IPS-NIHi11 (cell line): ENCODE measurements at places on chromosomes 11 and 22.
A peak's percentile ranks its signal among the peaks of the same experiment; 100 is the strongest.

DNA sequence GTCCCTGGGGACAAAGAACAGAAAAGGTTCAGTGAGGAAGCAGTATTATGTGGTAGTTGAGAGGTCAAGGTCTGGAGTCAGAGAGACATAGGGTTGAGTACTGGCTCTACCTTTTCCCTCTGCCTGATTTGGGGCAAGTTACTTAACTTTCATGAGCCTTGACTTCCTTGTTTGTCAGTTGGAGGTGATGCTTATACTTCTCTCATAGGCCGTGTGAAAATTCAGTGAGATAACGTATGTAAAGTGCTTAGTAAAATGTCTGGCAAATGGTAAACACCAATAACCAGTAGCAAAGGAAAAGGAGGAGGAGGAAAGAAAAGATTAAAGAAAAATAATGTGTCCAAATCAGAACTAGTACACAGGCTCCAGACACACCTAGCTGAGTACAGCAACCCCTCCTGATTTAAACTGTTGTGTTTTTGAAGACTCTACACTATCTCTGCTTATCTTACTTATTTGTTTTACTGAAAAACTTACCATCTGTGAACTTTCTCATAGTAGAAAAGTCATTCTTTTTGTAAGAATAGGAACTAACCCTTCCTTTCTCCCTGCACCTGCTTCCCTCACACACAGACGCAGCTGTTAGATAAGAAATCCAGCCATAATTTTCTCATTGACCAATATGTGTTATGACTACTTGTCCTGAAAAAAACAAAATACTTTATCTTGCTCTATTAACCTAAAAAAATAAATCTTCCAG, 126.9 kb downstream of the CD44 start:
- DNase-seq, result no peak

- no peak for DNase-seq
Observed at GRCh38 chr11:71387784-71388636, 60.2 kb downstream of the DHCR7 start.

DNA sequence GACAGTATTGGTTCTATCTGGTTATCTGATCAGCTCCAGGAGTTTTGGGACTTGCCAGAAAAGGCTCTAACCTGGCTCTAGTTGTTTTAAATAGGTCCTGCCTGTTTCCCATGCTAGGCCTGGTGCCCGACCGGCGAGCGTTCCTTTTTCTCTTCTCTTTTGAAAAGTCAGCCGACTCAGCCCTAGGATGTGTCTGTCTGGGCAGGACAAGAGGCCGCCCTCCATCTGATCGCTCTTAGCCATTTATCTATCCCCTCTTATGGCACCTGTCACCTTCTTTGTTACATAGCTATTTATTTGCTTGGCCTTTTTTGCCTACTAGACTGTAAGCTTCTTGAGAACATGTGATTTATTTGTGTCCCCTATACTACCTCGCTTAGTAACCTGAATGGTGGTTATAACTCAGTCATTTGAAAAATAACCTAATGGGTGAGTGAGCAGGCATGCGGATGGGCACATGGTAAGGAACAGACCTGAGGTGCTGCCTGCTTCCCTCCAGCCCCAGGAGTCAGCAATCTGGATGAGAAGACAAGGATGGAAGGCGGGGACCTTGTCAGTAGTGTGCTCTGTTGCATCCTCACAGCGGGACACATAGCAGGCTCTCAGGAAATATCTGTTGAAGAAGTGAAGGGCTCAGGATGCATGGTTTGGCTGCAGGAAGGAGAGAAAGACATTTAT, 108.4 kb downstream of the ZBTB16 start:
- DNase-seq, result no peak

- DNase-seq, result no peak
Observed at GRCh38 chr11:9688716-9689511, 25.0 kb downstream of the SWAP70 start.

GRCh38 chr22:25472382-25472781, 92.1 kb upstream of the GRK3 start:
- no peak for DNase-seq

- no peak for DNase-seq
Observed at GRCh38 chr11:117181586-117182550, 3.3 kb downstream of the SIDT2 start.

DNA sequence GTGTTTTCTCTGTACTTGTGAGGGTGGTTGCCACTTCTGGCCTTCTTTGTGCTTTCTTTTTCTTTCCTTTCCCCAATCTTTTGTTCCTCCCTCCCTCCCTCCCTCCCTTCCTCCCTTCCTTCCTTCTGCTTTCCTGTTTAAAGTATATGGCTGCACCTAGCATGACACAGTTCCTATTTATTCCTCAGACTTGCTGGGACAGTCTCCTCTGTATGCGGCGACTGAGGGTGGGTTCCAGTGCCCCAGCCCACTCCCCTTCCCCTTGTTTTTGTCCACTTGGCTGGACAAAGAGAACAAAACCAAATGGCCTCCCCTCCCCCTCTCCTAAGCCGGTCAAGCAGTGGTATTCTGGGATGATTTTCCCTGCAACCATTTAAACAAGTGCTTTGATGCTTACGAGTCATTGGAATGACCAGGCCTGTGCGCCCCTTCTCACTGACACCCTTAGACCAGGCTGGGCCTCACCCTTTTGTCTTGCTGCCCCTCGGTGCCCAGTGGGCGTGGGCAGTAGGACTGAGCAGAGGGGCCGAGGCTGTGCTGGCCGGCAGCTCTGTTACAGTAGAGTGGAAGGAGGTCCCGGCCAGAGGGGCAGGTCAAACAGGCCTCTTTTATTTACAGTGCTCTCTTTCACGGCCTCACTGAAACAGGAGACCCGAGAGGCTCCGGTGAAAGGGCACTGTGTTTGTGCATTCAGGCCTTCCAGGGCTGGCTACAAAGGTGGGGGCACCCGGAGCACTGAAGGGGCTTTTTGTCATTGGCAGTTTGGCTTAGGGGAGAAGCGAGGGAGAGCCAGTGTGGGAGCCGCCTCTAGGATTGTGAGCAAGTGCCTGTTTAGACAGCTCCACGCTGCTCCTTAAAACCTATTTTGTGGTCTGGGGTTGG, 32.2 kb downstream of the ZBTB16 start:
- DNase-seq, result peak; percentile 46

DNA sequence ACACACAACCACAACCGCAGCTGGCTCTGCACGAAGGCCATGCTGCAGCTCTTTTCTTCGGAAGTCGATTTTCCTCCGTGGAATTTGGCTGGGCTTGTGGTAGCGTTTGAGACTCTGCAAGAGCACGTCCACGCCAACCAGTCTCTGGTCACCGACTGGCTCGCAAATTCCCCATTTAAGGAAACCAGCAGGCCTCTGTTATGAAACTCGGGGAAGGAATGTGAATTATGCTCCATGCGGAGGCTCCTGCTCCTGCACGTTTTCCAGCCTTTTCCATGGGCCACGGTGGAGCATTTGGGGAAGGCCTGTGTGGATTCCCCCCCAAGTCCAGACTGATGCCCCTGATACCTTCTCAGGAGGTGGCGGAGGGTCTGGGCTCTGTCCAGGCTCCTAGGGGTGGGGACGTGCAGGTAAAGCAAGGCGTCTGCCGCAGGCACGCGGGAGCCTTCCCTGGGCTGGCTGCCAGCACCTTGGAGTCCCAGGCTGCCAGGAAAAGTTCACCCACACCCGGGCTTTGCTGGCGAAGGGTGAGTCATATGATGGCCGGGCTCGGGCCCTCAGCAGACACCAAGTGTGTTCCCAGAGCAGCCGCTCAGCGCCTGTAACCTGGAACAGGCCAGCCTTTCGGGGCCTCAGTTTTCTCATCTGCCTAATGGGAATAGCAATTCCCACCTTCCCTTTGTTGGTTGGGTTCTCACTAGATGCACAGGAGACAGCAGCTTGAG, 41.9 kb downstream of the LRP5 start:
- DNase-seq, result peak; percentile 74

DNA sequence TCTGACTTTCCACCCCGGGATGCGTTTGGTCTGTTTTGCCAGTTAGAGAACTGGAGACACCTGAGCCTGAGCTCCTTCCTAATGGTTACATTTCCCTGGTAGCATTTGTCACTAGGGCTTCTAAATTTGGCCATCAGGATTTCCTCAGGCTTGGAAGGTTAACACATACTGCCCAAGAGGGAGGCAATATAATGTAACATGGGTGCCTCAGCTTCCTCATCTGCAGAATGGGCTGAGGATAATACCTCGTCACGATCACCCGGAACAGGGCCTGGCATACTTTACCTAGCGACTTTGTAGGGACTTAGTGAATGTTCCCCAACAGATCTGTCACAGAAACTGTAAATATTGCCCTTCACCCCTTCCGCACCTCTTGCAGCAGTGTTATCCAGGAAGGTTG, 11.3 kb downstream of the IL17RA start:
- no peak for DNase-seq

DNA sequence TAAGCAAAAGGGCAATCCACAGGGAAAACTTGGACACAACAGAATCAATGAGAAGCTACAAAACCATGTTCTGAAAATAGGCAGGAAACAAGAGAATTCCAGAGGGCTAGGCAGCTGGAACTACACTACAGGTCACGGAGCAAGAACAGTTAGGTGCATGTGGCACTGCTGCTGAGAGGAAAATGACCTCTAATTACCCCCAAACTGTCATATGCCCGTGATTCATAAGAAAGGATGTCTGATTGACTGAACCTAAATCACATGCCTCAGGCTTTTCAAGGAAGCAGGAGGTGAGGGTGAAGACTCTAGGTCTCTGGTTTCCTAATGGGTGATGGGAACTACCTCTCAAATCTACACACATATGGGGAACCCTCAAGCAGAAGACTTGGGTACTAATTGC, 17.9 kb upstream of the RRAS2 start:
- DNase-seq, result no peak

DNA sequence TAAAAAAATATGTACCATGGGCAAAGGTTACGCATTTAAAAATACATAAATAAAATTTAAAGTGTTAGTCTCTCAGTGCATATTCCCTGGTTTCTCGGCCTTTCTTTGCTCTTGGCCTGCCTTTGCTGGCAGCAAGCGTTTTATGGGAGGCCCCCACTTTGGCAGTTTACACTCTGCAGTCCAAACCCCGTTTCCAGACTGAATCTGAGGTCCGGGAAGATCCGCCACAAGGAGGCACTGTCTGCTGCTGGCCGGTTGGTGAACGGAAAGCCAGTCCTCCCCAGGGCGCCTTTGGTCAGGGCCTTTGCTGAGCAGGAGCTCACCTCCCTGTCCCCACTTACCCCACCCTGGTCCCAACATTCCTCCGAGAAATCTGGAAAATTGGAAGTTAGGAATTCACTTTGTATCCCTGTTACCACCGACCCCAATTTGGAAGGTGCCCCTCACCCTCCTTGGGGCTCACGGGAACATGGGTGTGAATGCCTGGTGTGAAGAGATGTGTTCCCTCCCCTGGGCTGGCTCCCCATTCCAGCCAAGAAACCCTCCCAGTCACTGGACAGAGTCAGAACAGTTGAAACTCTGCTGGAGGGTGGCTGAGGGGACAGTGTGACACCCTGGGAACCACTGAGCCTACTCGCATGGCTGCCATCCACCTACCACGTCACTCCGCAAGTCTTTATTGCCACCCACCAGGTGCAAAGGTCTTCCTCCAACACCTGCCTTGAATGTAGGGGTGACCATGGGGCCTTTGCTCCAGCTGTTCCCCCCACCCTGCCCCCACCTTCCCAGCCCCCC, 9.4 kb upstream of the SF1 start:
- DNase-seq, result peak; percentile 88

- DNase-seq, result no peak
Observed at GRCh38 chr11:114131461-114131864, 72.0 kb downstream of the ZBTB16 start.

GRCh38 chr11:124878759-124879492, 13.7 kb downstream of the ROBO3 start:
- DNase-seq, result peak; percentile 1

DNA sequence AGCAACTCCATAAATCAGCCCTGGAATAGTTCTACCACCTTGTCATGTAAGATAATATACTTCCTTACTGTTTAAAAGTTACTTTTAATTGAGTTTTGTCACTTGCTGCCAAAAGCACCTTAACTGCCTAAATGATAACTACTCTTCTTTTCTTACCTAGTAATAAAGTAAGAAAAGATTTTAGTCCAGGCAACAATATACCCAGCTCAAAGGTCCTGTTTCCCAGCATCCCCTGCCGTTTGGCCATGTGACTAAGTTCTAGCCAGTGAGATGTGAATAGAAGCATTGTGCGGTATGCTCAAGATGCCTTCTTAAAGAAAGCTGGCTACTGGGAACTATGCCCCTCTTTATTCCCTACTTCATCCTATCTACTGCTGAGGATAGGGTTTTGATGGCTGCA, 39.4 kb upstream of the CCDC34 start:
- no peak for DNase-seq

- DNase-seq, result no peak
Observed at GRCh38 chr11:57792870-57793269, 31.3 kb downstream of the CTNND1 start.

DNA sequence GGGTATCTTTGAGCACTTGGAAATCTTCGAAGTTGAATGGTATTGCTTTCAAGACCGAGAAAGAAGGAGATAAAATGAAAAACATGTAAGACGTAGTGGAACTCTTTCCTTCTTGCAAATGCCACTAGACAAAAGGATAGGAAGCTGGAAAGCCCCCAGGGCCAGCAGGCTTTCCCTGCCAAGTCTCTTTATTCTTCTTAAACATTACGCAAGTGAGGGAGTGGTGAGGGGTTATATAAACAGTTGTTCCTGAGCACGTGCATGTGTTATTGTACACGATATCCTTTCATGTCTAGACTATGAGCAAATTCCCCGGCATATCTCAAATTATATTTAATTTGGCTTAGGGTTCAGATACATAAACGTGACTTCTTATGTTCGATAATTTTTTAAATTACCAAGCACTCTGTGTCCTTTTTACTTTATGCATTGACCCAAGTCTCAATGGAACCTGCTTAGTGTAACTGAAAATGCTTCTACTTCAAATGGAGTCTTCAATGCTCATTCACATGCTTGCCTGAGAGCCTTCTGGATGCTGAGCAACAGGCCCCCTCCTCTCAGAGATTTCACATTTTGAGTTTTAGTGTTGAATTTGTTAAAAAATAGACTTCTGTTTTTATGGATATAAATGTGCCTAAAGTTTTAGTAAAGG, 59.0 kb downstream of the PPP2R1B start:
- no peak for DNase-seq

DNA sequence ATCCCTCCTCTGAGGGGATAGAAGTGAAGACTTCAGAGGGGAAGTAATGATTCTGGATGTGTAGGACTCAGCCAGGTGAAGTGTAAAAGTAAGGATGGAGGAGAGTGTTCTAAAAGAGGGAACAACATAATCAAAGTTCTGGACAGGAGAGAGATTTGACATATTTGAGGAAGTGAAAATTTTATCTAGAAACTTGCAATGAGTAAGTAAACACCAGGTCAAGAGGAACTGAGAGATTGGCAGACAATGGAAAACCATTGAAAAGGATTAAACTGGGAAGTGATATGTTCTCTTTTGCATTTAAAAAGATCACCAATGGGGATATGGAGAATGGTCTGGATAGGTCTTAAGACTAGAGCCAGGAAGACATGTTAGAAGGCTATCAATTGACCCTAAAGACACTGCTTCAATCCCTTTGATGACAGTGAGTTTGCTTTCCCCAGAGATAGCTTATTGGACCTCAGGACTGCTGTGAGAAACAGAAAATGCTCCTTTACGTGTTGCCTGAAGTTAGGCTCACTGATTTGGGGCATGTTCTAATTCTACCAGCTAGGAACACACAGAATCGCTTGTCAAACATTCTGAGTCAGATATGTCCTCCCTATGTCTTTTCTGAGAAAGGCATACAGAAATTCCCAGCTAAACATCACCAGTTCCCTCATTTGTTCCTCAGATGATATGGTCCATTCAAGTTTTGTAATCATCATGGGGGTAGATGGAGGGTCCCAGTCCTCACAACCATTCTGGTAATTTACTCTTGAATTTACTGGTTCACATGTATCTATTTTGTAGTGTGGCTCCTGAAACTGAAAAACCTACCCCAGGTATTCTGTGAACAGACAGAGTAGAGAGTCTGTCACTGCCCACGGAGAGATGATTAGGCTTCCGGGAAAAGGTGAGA, 144.9 kb downstream of the MAML2 start:
- no peak for DNase-seq

GRCh38 chr11:72038491-72038890, 39.8 kb downstream of the IL18BP start:
- no peak for DNase-seq
